ENCODE measurements at places on chromosomes 3 and 15.

GRCh38 chr3:195224156-195224979 is 46.6 kb downstream of the XXYLT1 start:
- DNase-seq: peak; percentile 44

GRCh38 chr3:101890716-101891115 is 41.4 kb downstream of the NFKBIZ start:
- peak; percentile 31 for DNase-seq

DNA sequence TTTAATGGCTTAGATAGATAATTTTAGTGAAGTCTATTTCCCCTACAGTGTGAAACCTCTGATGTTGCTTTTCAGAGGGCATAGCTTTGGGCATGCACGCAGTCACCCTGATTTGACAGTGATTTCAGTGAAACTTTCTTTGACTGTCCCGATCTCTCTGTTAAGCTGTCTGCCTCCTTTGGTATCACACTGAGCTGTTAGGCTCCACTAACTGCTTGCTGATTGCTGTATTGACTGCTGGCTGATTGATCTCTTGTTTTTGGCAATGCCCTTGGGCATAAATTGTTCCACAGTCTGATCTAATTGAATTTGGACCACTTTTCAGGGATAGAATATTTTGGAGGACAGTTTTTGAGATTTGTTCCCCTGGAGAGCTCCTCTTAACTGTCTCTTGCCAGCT is 68.5 kb upstream of the CCDC54 start:
- no peak for DNase-seq

- peak; percentile 66 for DNase-seq
Observed at GRCh38 chr3:139481116-139481515, 4.8 kb upstream of the RBP2 start.

- DNase-seq: no peak
Observed at GRCh38 chr3:89580859-89581258, 473.4 kb downstream of the EPHA3 start.

DNA sequence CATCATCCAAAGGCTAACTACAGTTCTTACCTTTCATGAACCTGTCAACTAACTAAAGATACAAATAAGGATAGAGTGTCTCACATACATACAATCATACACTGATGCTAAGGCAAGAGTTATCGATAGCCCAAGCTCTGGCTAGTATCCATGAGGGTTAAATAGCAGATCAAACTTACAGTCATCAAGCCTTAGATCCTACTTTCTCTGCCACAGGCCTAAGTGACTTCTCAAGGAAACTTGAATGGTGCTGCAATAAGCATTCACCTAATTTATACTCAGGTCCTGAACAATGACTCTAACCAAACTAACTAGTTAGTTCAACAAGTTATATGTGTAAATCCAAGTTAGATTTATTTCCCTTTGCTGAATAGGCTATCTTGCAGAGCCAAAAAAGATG is 51.0 kb downstream of the ALDH1A2 start:
- DNase-seq: no peak

DNA sequence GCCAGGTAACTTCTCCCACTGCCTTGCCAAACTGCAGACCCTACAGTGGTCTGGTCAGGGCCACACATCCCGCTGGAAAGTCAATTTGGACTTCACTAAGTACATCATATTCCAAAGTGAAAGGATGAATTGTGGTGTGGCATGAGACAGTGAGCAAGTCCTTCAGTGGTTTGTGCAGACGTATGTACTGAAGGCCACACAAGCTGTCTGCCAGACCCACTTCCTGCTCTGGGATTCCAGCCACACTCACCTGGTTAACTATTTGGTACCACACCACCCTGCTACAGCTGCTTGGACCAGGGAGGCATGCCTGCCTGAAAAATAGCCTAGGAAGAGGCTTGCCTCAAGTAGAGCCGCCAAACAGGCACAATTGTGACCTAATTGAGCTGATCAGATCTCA is 94.1 kb upstream of the STRIT1 start:
- peak; percentile 54 for DNase-seq

GRCh38 chr3:62999158-62999557 is 123.9 kb upstream of the CADPS start:
- no peak for DNase-seq
